ENCODE measurements at places on chromosomes 6 and 20. TPM values are rescaled to one million over a fixed set of nuclear protein-coding genes. Genes with fewer than 3 reads are reported as not detected.

DYNLT1 gene
- 164 TPM for total RNA-seq

DEFB132 gene
- total RNA-seq, result not detected

PRIM2 gene
- total RNA-seq, result 13.9 TPM

SNTA1 gene
- total RNA-seq, result 11.0 TPM

PIGT gene
- total RNA-seq, result 32.9 TPM

MUCL3 gene
- total RNA-seq, result 0.17 TPM

QKI gene
- total RNA-seq, result 218 TPM

SPTLC3 gene
- 4.2 TPM for total RNA-seq

EPHA7 gene
- total RNA-seq, result 0.87 TPM

RBBP8NL gene
- total RNA-seq, result not detected

SLC26A8 gene
- total RNA-seq, result not detected

TRIM10 gene
- total RNA-seq, result under 0.01 TPM

OR11A1 gene
- total RNA-seq, result not detected

HMGCLL1 gene
- 0.69 TPM for total RNA-seq

CCN6 gene
- total RNA-seq, result 5.4 TPM

Data from renal cortical epithelial cell (primary cell).